Skeletal muscle cell (primary cell): ENCODE measurements at places on chromosomes 16 and 17.
A peak's percentile ranks its signal among the peaks of the same experiment; 100 is the strongest.

GRCh38 chr17:5526821-5527598, 40.6 kb downstream of the MIS12 start:
- peak; percentile 93 for DNase-seq

DNA sequence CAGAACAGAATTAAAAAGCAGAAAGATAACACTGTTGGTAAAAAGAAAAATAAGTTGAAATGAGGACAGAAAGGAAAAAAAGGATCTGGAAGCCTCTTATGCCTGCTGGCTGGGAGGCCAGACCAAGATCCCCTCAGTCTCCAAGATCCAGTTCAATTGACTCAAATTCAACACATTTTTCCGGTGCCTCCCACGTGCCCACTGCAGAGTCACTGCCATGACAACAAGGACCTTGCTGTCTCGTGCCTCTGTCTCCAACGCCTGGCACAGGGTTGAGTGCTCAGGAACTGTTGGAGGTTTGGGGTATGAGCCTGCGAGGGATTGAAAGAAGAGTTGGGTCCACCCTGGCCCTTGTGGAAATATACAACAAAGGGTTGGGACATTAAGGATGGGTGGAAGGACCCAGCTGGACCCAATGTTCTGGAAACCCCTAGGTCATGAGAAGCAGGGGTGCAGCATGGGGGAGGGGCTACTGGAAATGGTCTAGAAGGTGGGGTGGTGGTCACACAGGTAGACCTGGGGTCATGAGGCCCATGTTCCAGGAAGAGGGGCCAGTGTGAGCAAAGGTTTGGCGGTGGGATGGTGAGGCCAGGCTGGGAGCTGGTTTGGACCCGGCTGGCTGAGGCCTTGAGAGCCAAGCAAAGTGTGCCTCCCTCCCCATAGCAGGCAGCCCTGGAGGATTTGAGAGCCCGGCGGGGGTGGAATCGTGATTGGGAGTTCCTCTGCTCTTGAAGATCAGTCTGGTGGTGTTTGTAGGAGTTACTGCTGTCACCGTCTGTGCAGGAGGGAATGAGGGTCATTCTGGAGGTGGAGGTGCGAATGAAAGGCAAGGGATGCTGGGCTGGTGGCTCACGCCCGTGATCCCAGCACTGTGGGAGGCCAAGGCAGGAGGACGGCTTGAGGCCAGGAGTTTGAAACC, 1.3 kb downstream of the IL34 start:
- no peak for DNase-seq

DNA sequence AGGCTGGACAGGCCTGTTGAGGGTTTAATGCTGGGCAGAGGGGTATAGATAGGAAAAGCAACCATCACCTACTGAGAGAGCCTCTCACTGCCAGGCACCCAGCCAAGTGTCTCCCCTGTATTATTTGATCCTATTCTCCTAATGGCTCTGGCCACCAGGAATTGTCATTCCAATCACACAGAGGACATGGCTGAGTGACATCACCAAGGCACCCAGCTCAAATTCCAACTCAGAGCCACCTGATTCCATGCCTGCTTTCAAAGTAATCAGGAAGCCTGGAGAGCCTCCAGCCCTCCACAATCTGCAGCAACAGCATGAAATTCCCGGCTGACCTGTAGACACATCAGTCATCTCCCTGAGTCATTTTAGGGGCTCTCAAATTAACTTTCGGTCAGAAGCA, 368.9 kb upstream of the C16orf82 start:
- DNase-seq, result no peak

- DNase-seq, result peak; percentile 32
These were observed 34.4 kb downstream of the WWP2 start for GRCh38 chr16:69796285-69797118.

DNA sequence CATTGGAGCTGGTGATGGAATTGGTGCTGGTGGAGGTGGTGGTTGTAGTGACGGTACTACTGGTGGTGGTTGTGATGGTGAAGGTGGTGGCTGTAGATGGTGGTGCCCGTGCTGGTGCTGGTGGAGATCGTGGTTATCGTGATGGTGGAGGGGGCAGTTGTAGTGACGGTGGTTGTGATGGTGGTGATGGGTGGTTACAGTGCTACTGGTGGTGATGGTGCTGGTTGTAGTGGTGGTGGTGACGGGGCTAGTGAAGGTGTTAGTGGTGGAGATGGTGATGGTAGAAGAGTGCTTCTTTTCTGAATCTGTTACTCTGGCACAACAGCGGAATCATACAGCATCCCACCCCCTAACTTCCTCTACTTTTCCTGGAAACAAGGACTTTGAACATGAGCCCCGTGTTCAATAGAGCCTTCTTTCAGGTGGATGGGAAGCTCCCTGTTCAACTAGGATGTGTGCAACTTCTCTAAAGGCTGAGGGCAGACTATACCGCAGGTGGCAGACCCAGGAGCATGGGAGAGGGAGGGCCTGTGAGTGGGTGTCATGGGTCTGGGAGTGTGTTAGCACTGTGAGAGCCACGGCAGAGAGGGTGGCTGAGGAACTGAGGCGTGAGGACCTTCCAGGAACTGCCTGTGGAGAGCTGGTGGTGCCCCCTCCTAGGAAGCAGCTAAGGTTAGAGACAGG, 8.2 kb downstream of the TBX21 start:
- no peak for DNase-seq

DNA sequence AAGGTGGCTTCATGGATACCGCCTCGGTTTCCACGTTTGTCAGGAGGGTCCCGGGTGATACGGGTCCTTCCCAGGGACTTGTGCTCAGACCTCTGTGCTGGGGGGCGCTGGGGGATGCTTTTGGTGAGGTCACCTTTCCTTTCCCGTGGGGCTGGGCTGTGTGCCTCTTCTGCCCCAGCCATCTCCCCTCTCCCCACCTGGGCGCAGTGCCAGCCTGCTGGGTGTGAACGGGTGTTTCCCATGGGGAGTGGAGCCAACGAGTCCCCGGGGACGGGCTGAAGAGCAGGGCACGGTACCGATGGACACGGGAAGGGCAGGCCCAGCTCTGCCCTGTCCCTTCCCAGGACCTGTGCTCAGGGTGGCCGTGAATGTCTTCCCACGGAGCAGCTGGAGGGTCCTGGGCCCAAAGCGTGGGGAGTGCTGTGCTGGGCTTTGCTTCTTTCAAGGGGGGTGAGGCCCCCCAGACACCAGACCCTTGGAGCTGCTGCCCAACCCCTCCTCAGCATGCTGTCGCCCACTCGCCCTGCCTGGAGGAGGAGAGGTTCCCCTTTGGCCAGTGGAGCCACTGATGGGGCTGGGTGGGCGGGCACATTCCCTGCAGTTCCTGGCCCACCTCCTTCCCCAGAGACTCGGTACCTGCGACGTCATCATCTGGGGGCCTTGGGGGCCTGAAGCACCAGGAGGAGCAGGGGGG, 15.5 kb downstream of the TELO2 start:
- DNase-seq, result no peak

DNA sequence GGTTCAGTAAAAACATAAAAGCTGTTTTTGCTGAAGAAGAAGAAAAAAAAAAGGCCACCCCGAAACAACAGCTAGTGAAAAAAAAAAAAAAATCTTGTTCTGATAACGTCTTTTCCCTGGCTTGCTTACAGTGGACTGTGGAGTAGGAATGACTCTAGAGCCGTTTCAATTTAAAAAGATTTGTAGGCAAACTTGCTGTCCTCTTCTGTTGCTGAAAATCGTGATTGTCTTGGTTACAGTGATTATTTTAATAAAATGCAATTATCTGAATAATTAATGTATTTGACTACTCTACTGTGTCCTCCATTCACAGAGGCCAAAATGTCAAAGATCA, 190.6 kb upstream of the TBX2 start:
- no peak for DNase-seq

GRCh38 chr17:39517224-39517623, 55.9 kb downstream of the CDK12 start:
- no peak for DNase-seq

GRCh38 chr16:74020095-74020670, 276.4 kb upstream of the PSMD7 start:
- no peak for DNase-seq

DNA sequence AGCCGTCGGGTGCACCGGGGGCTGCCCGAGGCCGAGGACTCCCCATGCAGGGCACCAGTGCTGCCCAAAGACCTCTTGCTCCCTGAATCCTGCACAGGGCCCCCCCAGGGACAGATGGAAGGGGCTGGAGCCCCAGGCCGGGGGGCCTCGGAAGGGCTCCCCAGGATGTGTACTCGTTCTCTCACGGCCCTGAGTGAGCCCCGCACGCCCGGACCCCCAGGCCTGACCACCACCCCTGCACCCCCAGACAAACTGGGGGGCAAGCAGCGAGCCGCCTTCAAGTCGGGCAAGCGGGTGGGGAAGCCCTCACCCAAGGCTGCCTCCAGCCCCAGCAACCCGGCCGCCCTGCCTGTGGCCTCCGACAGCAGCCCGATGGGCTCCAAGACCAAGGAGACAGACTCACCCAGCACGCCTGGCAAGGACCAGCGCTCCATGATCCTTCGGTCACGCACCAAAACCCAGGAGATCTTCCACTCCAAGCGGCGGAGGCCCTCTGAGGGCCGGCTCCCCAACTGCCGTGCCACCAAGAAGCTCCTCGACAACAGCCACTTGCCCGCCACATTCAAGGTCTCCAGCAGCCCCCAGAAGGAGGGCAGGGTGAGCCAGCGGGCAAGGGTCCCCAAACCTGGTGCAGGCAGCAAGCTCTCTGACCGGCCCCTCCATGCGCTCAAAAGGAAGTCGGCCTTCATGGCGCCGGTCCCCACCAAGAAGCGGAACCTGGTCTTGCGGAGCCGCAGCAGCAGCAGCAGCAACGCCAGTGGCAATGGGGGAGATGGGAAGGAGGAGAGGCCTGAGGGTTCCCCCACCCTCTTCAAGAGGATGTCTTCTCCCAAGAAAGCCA, 40.6 kb downstream of the SREBF1 start:
- DNase-seq, result no peak

DNA sequence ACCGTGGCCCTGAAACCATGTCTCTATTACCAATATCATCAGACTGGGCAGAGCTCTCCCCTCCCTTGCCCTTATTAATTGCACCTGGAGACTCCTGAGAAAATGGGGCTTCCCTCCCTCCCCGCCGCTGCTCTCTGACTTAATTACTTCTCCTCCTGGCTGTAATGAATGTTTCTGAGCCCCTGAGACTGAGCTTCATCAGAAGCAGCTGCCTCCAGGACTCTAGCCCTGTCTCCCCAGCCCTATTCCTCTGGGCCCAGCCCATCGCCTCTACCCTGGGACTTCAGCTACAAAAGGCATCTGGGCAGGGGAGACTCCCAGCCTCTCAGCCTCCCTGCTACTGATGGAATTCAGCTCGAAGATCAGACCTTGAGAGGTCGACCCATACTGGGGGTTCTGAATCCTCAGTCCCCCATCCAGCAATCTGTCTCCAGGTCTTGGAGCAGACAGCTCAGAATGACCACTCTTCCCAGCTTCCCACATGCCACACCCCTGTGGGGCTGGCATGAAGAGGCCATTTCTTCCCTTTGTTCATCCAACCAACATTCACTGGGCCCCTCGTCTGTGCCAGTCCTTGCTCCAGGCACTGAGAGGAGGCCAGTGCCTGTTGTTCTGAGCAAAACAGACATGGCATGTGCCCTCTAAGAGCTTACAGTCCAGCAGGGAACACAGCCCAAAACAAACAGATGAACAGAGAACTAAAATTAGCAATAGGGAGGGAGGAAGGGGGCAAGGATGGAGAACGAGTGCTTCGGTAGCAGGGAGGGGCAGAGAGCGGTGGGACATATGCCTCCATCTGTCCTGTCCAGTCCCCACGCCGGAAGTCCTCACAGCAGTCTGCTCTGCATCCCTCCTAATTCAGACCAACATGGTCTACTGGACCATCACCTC, 17.0 kb upstream of the NAGS start:
- no peak for DNase-seq

DNA sequence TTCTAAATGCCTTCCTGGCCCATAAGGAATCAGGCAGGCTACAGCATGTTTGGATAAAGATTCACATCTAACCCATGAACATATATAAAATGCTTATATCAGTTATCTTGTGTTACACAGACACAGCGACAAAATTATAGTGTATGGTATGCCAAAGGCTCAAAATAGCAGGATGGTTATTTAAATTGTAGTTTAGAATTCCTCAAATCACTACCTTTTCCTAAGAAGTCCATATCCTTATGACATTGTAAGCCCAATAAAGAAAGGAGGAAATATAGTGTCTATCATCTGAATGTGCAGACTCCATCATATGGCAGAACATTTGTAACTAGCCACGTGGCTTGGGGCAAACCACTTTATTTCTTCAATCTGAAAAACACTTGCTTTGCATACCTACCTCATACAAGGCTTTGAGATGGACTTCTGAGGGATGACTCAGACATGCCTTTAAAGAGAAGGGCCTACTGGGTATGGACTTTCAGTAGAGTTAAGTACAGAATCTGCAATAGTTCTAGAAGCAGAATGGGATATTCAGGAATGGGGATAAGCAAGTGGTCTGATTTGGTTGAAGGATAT, 12.1 kb upstream of the DHX8 start:
- no peak for DNase-seq

GRCh38 chr16:74999609-75000480, 1.0 kb downstream of the ZNRF1 start:
- no peak for DNase-seq

DNA sequence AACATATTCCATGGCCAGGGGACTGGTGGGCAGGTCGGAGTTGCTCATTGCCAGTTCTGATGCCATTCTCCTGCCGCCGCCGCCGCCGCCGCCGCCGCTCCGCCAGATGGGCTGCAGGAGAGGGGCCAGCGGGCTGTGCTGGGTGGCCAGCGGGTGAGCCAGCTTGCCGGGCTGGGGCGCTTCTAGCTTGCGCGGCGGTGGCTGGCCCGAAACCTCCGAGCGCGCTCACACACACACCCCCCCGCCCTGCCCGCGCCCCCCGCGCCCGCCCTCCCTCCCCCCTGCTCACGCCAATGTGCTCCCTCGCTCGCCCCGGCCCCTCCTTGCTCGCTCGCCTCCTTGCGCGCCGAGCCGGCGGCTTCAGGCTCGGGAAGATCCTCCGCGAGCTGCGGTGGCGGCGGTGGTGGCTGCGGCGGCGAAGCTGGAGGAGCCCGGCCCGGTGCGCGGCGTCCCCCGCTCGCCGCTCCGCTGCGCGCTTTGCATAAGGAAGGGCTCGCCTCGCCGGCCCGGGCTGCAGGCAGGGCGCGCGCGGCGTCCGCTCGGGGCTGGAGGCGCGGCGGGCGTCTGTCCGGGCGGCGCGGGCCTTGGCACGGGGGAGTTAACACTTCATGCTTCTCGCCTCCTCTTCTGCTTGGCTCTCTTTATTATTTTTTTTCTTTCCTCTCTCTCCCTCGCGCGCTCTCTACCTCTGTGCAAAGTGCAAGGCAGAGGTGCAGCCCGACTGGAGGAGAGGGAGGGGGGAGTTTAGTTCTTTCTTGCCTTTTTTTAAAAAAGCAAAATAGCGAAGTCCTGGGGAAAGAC, 500 bp downstream of the MAF start:
- DNase-seq, result no peak
